ENCODE measurements at places on chromosomes 2 and 18.

GRCh38 chr2:109451671-109452070 lies 162.1 kb downstream of the SEPTIN10 start:
- DNase-seq: no peak

DNA sequence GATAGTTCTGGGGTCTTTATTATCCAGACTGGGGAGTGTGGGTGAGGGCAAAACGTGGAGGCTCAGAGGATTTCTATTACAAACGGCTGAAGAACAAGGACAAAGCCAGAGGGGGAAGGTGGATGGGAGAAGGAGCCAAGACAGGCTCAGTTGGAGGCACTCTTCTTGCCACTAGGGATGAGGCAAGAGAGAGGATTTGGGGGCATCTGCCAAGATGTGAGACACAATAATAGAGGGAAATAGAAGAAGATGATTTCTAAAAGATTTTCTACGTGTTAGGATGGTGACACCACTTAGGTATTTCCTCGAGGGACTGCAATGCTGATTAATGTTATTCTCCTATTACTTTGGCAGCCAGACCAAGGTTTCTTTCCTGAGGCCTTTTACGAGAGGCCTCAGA lies 71.8 kb downstream of the APOB start:
- no peak for DNase-seq

- DNase-seq: no peak
These were observed 108.7 kb downstream of the GFPT1 start for GRCh38 chr2:69278366-69278765.

- DNase-seq: peak; percentile 23
These were observed 13.0 kb upstream of the TYMS start for GRCh38 chr18:644395-645004.

GRCh38 chr2:5555636-5556035 lies 136.5 kb upstream of the SOX11 start:
- DNase-seq: no peak

DNA sequence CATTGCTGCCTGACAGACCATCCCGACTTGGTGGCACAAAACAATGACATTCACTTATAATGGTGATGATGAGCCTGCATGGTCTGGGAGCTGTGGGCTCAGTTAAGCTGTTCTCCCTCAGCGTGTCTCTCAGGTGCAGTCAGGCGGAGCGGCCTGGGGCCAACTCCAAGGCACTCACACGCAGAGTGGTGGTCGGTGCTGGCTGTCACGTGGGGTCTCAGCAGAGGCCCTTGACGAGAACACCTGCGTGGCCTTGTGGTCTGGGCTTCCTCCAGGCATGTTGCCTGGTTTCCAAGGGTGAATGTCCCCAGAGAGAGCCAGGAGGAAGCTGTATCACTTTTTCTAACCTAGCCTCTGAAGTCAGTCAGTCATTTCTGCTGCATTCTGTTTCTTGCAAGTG lies 29.8 kb downstream of the ARMC9 start:
- DNase-seq: no peak

DNA sequence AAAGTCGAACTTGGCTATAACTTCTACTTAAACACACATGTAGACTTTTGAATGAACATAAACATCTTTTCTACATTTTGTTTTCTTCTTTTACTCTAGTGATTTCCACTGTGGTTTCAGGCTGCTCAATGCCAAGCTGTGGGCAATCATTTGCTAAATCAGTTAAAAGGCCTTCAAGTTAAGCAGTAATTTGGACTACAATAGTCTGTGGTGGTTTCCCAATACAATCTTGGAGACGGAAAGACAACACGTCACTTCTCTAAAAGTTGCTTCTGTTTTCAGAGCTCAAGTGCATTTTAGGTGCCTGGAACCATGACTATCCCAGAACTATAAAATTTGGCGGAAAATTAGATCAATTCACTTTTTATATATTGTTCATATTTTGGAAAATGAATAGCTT lies 69.4 kb downstream of the TXNL1 start:
- DNase-seq: no peak

- DNase-seq: no peak
These were observed 25.0 kb upstream of the FN1 start for GRCh38 chr2:215460682-215461382.

- DNase-seq: no peak
These were observed 641 bp upstream of the ITGA6 start for GRCh38 chr2:172426635-172427255.

DNA sequence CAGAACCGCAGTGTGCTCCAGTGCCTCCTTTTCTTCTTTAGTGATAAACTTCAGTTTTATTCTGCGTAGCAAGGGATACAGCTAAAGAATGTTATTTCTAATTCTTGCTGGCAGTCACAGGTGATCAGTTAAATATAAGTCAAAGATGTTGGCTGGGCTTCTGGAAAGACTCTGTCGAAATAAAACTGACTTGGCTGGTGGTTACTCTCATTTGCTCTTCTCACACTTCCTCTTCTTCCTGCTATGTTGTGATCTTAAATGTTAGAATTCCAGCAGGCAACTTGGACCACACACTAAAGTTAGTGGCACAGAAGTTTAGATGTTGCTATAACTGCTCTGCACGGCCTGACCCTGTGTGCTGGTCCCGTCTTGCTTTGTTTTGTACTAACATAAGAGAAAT lies 278.6 kb downstream of the CDH19 start:
- no peak for DNase-seq

GRCh38 chr18:56756966-56757365 lies 105.8 kb downstream of the WDR7 start:
- no peak for DNase-seq

- no peak for DNase-seq
These were observed 7.3 kb downstream of the TNFRSF11A start for GRCh38 chr18:62332431-62332830.

GRCh38 chr2:203461746-203462145 lies 73.4 kb downstream of the RAPH1 start:
- DNase-seq: no peak

- DNase-seq: no peak
These were observed 13.2 kb upstream of the ITGAV start for GRCh38 chr2:186576614-186577013.

- no peak for DNase-seq
These were observed 83.4 kb downstream of the MTCL1 start for GRCh38 chr18:8788503-8789429.

DNA sequence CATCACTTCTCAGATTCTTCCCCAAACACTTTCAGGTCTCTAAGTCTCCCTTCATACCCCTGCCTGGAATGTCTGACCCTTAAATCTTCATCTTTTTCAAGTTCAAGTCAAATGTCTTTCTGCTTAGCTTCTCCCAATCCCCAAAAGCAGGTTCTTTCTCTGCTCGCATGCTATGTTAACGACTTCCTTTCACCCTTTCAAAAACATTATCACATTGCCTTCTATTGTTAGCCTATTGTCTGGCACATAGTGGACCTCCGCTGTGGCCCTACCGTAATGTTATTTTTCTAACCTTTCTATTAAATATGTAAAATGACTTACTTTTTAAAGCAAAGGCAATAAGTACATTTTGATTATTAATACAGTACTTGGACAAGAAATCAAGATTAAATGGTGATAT lies 2.2 kb downstream of the CDKL4 start:
- DNase-seq: no peak

GRCh38 chr2:47072018-47072691 lies 83.0 kb downstream of the STPG4 start:
- DNase-seq: no peak

DNA sequence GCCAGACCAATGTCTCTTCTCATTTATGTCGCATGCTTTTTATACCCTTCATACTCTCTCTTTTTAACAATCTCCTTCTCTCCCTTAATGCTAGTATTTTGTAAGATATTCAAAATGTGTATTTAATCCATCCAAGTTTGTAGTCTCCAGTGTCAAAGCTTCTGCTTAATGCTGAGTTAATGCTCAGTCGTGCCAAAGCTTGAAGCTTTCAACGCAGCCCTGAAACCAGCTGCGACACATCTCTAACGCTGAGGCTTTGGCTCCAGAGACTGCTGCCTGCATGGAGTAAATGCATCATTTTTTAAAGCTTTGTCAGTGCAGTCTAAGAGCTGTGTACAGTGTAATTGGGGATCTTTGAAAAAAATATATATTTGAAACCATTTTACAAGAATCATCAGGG lies 2108.8 kb upstream of the PIK3C3 start:
- DNase-seq: no peak

GRCh38 chr18:63319383-63320122 lies at the start of gene BCL2:
BCL2 (minus strand) TSS chr18:63319769.
- DNase-seq: peak; percentile 59

DNA sequence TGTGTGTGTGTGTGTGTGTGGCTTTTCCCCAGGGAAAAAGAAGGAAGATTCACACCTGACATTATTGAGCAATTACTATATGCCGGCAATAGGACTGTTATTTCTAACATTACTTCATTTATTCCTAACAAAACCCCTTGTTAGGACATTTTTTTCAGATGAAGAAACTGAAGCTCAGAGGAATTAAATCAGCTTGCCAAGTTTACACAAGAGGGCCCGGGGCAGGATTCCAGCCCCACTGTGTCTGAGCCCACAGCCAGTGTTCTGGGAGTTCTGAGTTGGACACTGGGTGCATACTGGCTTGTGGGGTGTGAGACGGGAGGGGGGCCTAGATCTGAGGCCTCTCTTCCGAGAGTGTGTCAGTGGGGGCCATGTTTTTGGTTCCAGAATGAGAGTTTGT lies 9.9 kb downstream of the TOGARAM2 start:
- DNase-seq: no peak

DNA sequence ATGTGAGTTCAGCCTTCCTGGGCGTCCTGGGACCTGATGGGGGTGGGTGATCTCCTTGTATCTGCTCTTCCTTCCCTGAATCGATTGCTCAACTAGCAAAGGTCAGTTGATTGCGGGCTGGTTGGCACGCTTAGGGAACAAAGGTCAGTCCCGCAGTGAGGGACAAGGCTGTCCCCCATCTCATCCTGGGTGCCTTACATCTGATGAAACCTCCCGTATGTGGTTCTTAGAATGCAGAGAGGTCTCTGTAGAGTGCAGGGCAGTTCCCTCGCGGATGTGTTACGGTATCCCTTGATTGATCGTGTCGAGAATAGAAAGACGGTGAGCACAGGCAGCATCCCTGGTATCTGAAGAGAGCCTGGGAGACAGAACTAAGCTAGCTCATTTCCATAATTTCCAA lies 56.4 kb upstream of the RBM44 start:
- DNase-seq: no peak

DNA sequence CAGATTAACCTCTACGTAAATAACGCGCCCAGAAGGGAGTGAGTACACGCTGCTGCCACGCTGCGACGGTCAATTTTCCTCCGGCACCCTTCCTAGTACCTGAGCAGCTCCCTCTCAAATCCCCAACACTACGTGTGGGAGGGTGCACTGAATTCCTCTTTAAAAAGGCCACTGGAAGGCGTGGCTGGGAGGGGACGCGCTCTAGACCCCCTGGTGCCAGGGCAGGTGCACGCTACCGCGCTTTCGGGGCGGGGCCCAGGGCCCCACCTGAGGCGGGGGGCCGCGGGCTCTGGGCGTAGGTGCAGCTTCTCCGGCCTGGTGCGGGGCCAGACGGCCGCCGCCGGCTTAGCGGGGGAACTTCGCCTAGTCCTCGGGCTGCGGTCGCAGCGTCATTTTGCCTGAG lies 668 bp upstream of the ANKRD12 start:
- no peak for DNase-seq

DNA sequence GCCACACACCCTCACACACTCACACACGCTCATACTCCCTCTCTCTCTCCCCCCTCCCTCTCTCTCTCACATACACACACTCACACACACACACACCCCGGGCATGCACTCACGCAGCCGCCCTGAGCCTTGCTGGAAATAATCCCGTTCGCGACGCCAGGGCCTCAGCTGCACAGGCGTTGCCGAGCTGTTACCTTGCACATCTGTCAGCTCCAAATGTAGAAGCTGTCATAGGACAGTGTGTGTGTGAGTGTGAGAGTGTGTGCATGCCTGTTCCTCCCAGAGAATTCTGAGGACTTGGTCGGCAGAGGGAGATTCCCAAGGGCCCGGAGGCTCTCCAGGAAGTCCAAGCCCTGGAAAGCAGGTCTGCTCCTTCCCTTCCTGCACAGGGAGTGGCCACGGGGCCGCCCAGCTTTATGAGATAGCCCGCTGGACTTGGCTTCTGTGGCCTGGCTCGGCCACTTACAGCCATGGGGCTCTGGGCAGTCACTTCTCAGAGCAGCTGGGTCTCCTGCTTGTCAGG lies 8.6 kb downstream of the SPR start:
- no peak for DNase-seq

GRCh38 chr2:101083613-101084012 lies 67.6 kb downstream of the TBC1D8 start:
- DNase-seq: no peak

DNA sequence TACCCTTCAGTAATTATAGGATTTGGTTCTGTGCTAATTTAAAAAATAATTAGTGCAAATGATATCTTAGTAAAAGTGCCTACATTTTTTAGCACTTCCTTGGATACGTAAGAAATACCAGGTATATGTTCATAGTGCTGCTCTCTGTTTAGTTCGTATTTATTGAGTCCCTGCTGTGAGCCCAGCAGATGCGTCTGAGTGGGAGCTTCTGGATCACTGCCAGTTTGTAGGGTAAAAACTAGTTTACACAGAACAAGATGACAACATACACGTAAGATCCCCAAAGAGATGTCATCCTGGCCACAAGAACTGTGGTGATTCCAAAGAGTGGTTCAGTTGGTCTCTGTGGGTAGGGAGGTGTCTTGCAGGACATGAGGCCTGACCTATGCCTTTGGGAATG lies 103.2 kb downstream of the CTIF start:
- no peak for DNase-seq

DNA sequence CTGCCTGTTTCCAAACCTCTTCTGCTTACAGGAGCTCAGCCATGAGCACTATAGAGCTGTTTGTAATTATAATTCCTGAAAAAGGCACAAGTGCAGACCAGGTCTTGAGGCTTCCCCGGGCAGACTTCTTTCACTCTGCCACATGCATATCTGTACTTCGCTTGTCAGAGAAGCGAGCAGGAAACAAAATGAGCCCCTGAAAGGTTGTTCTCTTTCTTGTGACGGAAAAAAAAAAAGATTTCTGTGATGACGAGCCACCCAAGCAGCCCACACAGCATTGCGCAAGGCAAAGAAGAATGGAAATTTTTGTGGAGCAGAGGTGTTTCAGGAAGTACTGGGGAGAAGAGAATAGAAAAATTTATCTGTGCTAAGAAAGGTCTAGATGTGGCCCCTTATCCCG lies 54.0 kb upstream of the LINC00305 start:
- no peak for DNase-seq

DNA sequence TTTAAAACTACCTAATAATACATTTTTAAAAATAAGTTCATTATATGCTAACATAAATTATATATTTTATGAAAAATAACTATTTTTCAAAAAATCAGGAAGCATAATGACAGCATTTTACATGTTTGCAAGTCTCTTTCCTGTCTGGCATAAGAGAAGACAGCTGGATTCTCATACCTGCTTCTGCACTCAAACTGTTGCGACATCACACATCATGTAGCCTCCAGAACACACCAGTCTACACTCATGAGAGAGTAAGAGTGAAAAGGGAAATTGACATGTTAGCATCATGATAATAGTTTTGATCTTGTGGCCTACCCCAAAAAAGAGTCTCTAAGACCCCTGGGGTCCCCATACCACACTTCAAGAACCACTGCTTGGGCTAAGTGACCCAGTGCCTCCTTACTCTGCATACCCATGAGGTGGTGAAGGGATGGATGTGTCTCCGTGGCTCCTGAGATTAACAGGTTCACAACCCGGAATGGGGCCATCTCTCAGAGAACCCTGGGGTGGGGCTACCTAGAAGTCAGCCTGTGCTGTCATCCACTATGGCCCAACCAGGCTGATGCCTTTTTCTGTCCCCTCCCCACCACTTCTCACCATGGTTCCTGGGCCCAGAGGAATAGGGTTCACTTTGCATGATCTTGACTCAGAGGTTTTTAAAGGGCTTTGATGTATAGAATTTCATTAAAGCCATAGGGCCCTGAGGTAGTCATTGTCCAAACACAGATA lies 102.6 kb upstream of the DAPL1 start:
- no peak for DNase-seq

GRCh38 chr18:8948471-8949149 lies 153.9 kb upstream of the NDUFV2 start:
- no peak for DNase-seq

Data from activated CD4-positive, alpha-beta T cell treated with anti-CD3 and anti-CD28 coated beads for 48 hours (primary cell).